ENCODE measurements at places on chromosomes 5 and 9.
A peak's percentile ranks its signal among the peaks of the same experiment; 100 is the strongest.

- no peak for DNase-seq
Observed at GRCh38 chr9:90810691-90811090, 9.1 kb downstream of the SYK start.

GRCh38 chr9:130990306-130990977, 18.5 kb upstream of the LAMC3 start:
- no peak for DNase-seq

DNA sequence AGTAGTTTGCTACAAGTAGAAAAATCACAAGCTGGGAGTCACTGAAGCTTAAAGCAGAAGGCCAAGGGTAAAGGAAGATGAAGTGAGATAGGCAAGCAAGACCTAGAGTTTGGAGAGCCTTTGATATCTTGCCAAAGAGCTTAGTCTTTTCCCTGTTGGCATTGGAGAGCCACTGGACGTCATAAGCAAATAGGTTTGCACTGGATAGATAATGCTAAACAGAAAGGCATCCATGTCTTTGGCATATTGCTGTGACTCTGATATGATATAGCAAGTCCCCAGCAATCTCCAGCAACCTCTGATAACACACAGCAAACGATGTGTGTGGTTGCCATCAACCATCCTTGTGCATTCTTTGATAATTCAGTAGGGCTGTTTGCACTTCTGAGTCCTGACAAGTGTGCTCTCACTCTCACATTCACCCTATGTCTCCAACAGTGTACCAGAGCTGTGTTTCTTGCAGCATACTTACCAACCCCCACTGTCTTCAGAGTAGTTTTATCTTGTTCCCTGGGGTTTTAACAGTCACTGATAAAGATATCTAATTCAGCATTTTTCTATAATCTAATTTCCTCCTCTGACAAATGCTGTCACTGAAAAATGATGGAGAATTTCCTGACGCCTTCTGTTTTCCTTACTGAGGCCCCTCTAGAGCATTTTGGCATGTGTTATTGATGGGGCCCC, 16.9 kb upstream of the FREM1 start:
- DNase-seq: no peak

DNA sequence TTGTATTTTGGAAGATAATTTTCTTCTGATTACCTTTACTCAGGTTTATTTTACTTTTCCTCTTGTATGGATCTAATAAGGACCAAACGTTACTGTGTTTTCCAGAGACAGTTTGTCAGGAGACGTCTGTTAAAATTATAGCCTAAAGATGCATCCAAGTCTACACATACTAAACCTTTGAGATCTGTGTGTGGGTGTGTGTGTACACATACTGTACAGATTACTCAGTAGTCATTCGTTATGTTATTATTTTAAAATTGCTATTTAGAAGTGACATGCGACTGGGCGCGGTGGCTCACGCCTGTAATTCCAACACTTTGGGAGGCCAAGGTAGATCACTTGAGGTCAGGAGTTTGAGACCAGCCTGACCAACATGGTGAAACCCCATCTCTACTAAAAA, 51.6 kb upstream of the CNTLN start:
- no peak for DNase-seq

- no peak for DNase-seq
Observed at GRCh38 chr5:148033134-148033533, 30.6 kb upstream of the SPINK5 start.

DNA sequence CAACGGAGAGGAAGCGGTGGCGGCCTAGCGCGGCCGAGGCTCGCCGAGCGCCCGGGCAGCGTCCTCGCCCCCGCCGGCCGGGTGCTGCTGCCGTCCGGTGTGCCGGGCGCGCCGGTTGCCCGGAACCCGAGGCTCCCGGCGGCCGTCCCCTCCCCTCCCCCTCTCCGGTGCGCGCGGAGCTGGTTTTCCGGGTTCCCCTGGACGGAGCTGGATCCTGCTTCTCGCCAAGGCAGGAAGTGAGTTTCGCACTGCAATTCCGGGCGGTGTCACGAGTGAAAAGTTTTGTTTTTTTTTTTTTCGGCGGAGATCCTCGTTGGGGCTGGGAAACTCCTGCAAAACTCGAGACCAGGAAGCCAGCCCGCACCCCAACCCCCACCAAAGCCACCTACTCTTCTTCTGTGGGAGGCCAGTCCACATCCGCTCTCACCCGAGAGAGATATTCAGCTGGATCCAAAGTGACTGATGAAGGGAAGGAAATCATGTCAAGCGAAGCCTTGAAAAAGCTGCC, at the start of gene ERBIN:
Gene ERBIN (plus strand): TSS at position 300 of the 508 bp plus-strand sequence. CDS start 66,144 bp downstream, outside the sequence.
- DNase-seq: peak; percentile 34

DNA sequence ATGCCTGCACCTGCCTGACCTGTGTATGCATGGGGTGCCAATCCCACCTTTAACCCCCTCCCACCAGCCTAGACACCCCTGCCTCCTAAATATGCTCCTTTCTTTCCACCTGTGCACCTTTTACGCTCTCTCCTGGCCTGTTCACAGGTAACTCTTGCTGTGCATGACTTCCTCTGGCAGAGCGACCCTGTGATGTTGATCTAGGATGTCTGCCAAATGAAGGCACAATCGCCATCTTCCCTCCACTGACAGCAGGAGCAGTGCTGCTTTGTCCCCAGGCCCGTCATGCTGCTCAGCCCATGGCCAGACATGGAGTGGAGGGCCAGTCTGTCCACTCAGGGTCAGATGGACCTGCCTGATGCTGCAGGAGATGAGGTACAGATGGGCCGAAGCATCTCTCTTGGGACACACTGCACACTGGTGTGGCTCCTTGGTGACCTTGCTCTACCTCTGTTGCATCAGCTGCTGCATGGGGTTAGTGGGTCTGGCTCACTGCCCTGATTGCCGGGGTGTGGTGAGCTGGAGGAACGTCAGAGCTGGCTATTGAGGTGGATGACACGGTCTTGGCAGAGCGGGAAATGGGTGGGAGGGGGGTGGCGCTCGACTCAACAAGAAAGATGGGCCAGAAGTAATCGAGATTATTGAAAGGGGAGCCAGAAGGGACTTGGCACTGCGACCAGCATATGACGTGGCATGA, 101.7 kb upstream of the PITX1 start:
- DNase-seq: no peak

DNA sequence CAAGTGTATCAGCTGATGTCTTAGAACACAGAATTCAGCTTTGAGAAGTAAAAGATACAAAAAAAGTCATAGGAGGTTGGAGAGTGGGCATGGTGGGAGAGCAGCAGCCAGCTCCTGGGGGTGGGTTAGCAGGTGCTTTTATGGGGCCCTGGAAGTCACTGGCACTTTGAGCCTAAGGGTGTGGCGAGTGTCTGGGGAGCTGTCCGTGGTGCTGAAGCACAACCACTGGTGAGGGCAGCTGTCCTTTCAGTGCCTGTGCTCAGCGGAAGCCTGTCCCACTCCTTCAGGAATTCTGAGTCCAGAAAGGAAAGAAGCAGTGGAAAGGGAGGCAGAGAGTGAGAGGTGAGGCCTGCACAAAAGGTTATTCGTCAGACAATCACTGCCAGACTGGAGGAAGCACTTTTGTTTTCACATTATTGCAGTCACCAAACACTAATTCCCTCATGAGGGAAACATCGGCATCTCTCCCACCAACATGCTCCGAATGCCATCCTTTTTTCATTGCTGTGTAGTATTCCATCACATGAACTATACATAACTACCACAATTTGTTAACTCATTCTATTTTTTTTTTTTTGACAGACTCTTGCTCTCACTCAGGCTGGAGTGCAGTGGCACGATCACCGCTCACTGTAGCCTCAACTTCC, 59.4 kb upstream of the RAPGEF1 start:
- DNase-seq: no peak

GRCh38 chr5:36478646-36479317, 127.6 kb upstream of the SLC1A3 start:
- DNase-seq: no peak

- no peak for DNase-seq
Observed at GRCh38 chr9:114316605-114317230, 6.2 kb upstream of the ORM1 start.
